ENCODE measurements at places on chromosomes 11 and 22. TPM values are rescaled to one million over a fixed set of nuclear protein-coding genes. Genes with fewer than 3 reads are reported as not detected.

Gene P2RY6
- total RNA-seq: 8.8 TPM

- H3K36me3 ChIP-seq: no peaks in the 10 kb centered on the region
- H3K27me3 ChIP-seq: no peaks in the 10 kb centered on the region
- H3K27ac ChIP-seq: peak overlapping the region; percentile 88
- H3K4me1 ChIP-seq: peaks cover 6% of the 10 kb centered on the region
- H3K4me3 ChIP-seq: no peak overlapping the region
- DNase-seq: no peak
These were observed 2.8 kb upstream of the PHLDA2 start for GRCh38 chr11:2931771-2932738.

GRCh38 chr11:73932781-73933180 is 18.0 kb upstream of the DNAJB13 start:
- peaks cover 35% of the 10 kb centered on the region for H3K36me3 ChIP-seq
- no peak for DNase-seq
- no peaks in the 10 kb centered on the region for H3K4me1 ChIP-seq
- H3K4me3 ChIP-seq: no peak overlapping the region

DNA sequence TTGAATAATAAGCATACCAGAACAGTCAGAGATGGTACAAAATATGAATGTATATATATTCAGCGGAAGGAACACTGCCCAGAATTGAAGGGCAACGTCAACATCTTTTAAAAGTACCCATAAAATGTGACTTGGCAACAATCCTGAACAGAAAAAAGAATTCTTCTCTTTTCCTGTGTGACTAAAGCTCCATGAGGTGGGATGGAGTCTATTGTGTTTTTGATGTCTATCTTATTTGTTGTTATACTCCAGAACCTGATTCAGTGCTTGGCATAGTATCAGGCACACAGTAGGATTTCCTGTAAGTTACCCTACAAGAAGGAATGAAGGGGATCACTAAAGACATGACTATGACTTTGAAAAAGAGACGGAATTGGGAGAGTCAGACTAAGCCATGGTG is 10.3 kb downstream of the LDLRAD3 start:
- H3K27ac ChIP-seq: no peak overlapping the region
- H3K36me3 ChIP-seq: no peaks in the 10 kb centered on the region
- H3K27me3 ChIP-seq: no peaks in the 10 kb centered on the region
- H3K4me1 ChIP-seq: no peaks in the 10 kb centered on the region
- DNase-seq: no peak

DNA sequence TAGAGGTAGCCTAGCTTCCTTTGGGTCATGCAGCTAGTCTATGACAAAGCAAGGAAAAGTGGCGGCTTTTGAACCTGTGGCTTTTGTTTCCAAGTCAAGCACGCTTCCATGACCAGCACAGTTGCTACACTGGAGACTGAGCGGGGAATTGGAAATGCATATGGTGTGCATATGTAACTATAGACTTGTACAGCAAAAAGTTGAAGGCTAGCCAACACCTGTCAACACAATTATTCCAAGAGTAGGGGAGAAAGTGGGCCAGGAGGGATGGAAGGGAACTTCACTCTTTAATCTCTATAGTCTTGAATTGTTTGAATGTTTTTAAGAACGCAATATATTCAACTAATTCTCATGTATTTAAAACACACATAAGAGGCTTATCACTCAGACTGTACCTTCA is 218.5 kb upstream of the CADM1 start:
- H3K4me3 ChIP-seq: no peak overlapping the region
- no peaks in the 10 kb centered on the region for H3K36me3 ChIP-seq
- DNase-seq: no peak
- H3K27me3 ChIP-seq: no peaks in the 10 kb centered on the region
- H3K27ac ChIP-seq: no peak overlapping the region

DNA sequence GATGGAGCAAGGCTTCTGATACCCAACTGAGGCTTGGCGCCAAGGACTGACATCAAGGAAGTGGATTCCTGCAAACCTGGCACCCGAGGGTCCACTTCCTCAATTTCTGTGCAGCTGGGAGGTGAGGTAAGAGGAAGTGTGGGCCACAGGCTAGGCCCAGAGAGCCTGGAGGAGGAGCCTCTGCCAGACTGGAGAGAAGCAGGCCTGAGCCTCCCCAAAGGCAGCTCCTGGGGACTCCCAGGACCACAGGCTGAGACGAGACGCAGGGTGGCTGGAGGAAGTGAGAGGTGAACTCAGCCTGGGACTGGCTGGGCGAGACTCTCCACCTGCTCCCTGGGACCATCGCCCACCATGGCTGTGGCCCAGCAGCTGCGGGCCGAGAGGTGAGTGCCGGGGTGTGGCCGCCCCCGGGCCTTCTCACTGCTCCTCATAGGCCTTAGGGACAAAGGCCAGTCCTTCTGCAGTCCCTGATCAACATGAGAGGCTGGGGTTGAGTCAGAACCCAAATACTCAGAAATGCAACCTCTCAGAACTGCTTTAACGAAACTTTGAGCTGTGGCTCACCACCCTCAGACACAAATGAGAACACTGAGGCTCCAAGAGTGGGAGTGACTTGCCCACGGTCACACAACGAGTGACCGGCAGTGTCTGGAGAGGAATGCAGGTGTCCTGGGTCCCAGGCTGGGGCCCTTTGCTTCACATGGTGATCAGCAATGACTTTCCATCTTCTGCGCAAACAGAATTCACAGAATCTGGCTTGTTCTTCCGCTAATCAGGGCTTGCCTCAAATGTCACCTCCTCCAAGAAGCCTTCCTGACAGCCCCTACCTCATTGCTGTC is at the start of gene NCF4:
Gene NCF4 (plus strand): TSS at position 186 of the 839 bp plus-strand sequence. CDS start 166 bp downstream, at position 352.
- peak within 1 kb of the TSS; percentile 41 for H3K27ac ChIP-seq
- no peaks in the 10 kb centered on the region for H3K27me3 ChIP-seq
- peak; percentile 60 for DNase-seq
- H3K4me1 ChIP-seq: no peaks in the 10 kb centered on the region
- H3K4me3 ChIP-seq: peak within 1 kb of the TSS; percentile 39
- H3K36me3 ChIP-seq: no peaks in the 10 kb centered on the region

Measured in ascending aorta (tissue), 2 donors.